ENCODE measurements at places on chromosomes 7 and 10. TPM values are rescaled to one million over a fixed set of nuclear protein-coding genes. Genes with fewer than 3 reads are reported as not detected.

ATOH7 gene
- total RNA-seq: not detected

AQP1 gene
- 655 TPM for total RNA-seq

FBXL13 gene
- total RNA-seq: 6.0 TPM

HABP2 gene
- total RNA-seq: 1.3 TPM

GDF2 gene
- not detected for total RNA-seq

ITGA8 gene
- 22.5 TPM for total RNA-seq

CCDC126 gene
- 21.9 TPM for total RNA-seq

CALHM3 gene
- total RNA-seq: 0.15 TPM

CYP26C1 gene
- total RNA-seq: not detected

IL6 gene
- total RNA-seq: 2.7 TPM

EPO gene
- total RNA-seq: not detected

MALRD1 gene
- 5.6 TPM for total RNA-seq

EPHB6 gene
- total RNA-seq: 18.5 TPM

IGFBP3 gene
- 71.8 TPM for total RNA-seq

SLC26A5 gene
- 0.77 TPM for total RNA-seq

SYNPO2L gene
- total RNA-seq: 0.11 TPM

MYL10 gene
- not detected for total RNA-seq

AZGP1 gene
- total RNA-seq: 4.1 TPM

LEP gene
- total RNA-seq: 1.3 TPM

TMEM213 gene
- 2.0 TPM for total RNA-seq

LAMB1 gene
- 244 TPM for total RNA-seq

GPR22 gene
- total RNA-seq: not detected

ADRB1 gene
- 21.4 TPM for total RNA-seq
